Calu3 (cell line): ENCODE measurements at places on chromosomes 5 and 9. TPM values are rescaled to one million over a fixed set of nuclear protein-coding genes. Genes with fewer than 3 reads are reported as not detected.

GRCh38 chr5:126020770-126021169 is 402.4 kb upstream of the GRAMD2B start:
- DNase-seq, result no peak

- DNase-seq, result no peak
Measured at GRCh38 chr5:144427866-144428265, 257.2 kb downstream of the KCTD16 start.

GRCh38 chr5:95615164-95615467 is 4.8 kb upstream of the GPR150 start:
- DNase-seq, result no peak

GRCh38 chr5:25516141-25516540 is 871.4 kb upstream of the CDH10 start:
- no peak for DNase-seq

DNA sequence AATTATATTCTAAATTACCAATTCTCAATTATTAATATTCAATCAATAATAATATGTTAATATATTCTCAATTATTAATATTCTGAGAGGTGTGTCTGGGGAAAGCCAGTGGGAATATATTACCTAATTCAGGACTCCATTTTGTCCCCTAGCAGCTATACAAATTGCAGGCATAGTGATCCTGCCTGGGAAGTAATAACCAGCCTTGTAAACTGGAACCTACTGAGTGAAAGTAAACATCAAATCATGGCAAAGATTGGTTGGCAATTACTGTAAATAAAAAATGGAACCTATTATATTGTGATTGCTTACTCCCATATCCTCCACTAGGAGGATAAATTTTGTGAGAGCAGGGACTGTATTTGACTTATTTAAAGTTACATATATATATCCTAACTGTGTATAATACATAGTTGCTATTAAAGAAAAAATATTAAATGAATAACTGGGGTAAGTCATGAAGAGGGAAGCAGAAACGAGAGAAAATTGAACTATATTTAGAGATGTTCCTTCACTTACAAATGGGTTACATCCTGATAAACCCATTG is 150.5 kb upstream of the ELL2 start:
- no peak for DNase-seq

DNA sequence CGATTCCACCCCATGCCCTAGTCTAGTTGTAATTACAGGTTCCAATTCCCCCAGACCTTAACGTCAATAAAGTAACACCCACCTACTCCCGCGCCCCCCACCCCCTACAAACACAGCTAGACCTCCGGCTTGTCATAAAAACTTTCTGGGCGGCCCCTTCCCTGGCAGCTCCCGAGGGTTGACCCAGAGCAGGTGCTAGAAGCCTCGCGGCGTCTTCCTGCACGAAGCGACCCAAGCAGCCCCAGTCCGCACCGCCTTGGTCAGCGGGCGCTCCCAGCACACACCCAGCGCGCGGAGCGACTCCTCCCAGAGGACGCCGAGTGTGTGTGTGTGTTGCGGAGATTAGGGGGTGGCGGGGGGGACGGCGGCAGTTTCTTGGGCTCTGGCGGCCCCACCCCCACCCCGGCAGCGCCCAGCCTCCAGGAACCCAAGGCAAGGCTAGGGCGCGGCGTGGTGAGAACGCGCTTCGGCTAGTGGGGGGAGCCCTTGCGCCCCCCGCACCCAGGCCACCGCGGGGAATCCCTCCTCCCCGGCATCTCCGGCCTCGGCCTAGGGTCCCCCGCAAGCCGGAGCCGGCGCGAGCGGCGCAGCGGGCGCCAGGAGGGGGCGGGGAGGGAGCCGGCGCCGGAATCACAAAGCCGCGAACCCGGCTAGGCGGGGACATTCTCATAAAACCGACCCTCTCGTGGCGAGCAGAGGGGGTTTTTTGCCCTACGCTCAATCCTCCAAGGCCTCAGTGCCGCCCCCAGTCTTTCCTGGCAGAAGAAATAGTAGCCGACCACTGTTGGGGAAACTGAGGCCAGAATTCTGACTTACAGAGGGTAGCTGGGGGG is 2.2 kb downstream of the PCDH1 start:
- peak; percentile 75 for DNase-seq

DNA sequence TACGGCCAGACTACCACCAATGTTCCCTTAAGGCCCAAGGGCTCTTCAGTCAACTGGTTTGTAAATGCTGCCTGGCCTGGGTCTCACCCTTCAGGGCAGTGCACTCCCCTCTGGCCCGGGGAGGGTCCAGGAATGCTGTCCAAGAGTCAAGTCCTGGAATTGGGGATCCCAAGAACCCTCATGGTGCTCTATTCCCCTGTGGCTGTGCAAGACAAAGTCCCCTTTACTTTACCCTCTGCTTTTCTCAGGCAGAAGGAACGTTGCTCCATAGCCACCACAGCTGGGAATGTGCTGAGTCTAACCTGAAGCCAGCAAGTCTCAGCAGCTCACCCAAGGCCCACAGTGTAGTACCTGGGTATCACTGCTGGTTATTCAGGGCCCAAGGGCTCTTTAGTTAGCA is 51.3 kb upstream of the CRHBP start:
- no peak for DNase-seq

The TEK gene
- total RNA-seq, result not detected in 2 replicates

The CCNI2 gene
- 3.3 and 3.4 TPM in 2 replicates for total RNA-seq

The GRXCR2 gene
- not detected in 2 replicates for total RNA-seq

The TRIP13 gene
- total RNA-seq, result 25.8 and 29.9 TPM in 2 replicates

The OGN gene
- total RNA-seq, result not detected in 2 replicates

The ADAMTS19 gene
- 0.15 TPM in 1 of 2 replicates, not detected in the other for total RNA-seq

The ZNF189 gene
- total RNA-seq, result 20.1 and 21.5 TPM in 2 replicates
